ENCODE measurements at places on chromosomes 7 and 10.

GRCh38 chr7:112064627-112065385 is 141.4 kb downstream of the DOCK4 start:
- no peak for DNase-seq

GRCh38 chr7:91876391-91877133 is 3.9 kb downstream of the MTERF1 start:
- DNase-seq = no peak

DNA sequence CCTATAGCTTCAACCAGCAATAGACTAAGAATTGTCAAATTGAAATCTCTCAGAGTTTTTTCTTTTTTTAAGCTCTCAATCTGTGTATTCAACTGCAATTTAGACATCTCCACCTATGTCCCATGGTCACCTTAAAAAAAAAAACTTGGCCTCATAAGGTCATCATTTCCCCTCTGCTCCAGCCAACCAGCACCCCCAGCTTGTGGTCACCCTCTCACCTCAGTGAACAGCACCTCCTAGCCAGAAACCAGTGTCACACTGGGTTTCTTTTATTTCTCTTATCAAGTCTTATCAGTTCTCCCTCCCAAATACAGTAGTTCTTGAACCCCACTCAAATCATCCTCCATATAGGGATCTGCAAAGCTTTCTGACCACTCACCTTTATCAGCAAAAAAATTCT is 4.0 kb downstream of the ITGB1 start:
- no peak for DNase-seq

GRCh38 chr7:105060437-105060836 is 46.4 kb downstream of the KMT2E start:
- DNase-seq = no peak

GRCh38 chr10:78510566-78511323 is 477.1 kb downstream of the RPS24 start:
- DNase-seq = no peak

DNA sequence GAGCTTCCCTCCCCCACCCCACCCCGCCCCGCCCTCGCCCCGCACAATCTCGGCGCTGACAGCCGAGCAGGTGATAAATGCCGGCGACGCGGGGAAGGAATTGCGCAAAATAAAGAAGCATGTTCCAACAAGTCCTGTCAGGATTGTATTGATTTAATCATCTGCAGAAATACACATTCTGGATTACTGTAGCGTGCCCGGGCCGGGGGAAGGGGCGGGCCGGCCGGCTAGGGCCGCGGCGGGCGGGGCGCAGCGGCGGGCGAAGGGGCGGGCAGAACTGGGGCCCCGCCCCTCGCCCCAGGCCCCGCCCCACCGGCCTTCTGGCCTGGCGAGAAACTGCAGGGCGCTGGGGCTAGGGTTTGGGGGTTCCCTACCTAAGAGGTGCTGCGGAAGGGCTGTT is 88.9 kb upstream of the PAX2 start:
- no peak for DNase-seq

DNA sequence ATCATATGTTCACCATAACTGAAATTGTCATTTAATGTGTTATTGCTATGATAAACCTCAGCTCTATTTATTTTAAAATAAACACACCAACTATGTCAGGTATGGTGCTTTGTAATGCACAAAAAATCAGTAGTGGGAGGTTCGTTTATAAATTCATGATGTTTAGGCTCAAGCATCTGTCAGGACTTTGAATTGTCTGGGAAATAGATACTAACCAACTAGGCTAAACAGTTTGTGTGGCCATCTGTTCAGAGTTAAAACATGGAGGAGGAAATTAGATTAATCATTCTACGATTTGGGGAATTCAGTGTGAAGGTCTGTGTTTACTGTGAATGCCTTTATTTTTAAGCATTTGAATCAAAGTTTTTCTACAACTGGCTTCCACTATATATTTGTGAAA is 212.6 kb upstream of the FZD8 start:
- no peak for DNase-seq

GRCh38 chr7:93245525-93246432 is 13.6 kb downstream of the VPS50 start:
- DNase-seq = no peak

DNA sequence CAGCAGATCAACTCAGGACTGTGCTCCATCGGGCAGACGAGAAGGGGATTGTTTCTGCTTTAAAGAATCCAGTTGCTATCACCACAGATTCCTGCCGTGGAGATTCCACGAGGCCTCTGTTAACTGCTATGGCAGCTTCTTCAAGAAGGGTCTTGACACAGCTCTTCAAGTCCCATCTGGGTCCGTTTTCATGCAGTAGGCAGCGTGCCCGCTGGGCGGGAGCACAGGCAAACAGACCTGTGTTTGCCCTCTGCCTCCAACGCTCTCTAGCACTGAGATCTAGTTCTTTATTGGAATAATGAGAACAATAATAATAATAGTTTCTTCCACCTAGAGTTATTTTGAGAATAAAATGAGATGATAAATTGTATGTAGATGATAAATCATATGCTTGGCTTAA is 127.2 kb upstream of the SP8 start:
- no peak for DNase-seq

DNA sequence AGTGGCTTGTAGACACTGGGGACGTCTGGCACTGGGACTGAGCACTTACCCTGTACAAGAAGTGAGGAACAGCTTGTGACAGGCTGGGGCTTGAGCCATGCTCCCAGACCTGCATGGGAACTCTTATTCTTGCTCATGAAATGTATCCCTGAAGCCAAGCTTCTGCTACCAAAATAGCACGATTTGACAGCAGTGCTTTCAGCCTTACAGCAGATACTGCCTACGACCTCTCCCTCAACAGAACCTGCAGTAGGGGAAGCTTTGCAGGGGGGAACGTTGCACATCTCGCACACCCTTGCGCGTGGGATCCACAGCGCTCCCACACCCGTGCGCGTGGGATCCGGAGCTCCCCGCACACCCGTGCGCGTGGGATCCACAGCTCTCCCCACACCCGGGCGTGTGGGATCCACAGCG is 88.0 kb downstream of the CREM start:
- no peak for DNase-seq

DNA sequence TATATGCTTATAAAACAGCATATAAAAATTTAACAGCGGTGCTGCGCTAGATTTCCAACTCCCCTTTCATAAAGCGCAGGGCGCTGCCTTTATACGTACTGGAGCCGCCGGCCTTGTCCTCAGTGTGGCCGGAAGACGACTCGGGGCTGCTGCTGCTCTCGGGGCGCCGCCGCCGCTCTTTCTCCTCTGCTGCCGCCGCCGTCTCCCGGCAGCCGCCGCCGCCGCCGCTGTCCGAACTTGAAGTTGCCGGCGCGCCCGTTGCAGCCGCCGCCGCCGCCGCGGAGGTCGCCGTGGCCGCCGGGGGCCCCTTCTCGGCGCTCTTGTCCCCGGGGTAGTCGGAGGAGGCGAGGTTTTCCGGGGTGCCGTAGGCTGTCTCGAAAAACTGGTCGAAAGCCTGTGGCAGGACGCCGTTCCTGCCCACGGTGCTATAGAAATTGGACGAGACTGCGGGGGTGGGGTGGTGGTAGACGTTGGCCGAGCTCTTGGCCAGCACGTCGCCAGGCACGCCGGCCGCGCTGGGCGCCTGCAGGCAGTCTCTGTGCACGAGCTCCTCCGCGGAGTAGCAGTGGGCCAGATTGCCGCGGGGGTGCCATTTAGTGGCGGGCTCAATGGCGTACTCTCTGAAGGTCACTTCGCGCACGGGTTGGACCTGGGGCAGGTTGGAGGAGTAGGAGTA is 557 bp downstream of the HOXA11 start:
- DNase-seq = no peak

DNA sequence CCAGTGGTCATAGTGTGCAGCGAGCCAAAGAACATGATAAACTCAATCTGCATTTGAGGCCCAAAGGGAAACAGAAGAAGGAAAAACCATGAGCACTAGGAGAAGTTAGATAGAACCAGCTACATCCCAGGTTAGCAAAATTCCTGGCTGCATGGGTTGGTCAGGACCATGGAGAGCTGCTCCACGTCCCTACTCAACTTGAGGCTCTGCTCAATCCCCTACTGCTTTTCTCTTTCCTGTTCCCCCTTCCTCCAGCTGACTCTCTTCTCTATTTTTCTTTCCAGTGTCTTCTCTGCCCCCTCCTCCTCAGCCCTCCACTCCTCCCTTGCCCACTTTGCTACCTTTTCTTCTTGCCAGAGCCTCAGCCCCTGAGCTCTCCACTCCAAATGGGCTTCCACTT is 21.9 kb upstream of the VSIR start:
- no peak for DNase-seq

- DNase-seq = no peak
These were observed 20.6 kb downstream of the SHTN1 start for GRCh38 chr10:116984202-116984990.

DNA sequence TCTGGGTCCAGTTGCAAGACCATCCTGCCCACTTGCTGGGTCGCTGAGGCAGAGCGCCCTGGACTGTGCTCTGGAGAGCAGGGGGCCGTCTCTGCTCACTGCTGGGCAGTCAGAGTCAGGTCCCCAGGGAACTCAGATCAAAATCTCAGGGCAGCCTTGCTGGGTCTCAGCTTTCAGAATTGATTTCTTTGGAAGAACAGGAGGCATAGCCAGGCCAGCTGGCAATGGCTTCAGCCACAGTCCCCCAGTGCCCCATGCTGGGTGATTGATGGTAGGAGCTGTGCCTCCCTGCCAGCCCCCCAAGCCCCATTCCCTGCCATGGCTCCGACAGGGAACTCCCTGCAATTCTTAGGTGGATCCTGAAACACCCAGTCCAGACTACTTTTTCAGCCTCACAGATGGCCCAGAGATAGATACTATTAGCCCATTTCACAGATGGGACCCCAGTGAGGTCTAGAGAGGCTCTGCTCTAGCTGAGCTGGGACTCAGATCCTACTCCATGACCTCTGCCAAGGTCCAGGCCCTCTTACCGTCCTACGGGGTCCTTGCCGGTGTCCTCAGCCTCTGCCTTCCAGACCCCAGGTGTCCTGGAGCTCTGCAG is 467 bp downstream of the MMRN2 start:
- DNase-seq = no peak

DNA sequence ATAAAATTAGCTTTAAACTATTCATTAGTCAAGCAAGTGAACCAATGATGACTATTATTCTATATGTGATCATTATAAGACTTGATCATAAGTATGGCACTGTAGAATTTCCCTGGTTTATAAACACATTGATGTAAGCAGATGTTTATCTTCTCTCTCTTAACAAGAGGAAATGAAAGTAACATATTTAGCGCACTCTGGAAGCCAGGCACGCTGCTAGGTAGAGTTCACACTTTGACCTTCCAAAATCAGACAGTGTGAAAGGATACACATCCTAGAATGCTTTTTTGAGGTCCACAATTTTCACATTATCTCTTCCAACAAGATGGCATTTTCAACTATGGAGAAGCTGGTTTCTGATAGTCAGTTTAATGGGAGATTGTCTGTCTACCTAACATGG is 529.4 kb upstream of the IGFBP3 start:
- no peak for DNase-seq

DNA sequence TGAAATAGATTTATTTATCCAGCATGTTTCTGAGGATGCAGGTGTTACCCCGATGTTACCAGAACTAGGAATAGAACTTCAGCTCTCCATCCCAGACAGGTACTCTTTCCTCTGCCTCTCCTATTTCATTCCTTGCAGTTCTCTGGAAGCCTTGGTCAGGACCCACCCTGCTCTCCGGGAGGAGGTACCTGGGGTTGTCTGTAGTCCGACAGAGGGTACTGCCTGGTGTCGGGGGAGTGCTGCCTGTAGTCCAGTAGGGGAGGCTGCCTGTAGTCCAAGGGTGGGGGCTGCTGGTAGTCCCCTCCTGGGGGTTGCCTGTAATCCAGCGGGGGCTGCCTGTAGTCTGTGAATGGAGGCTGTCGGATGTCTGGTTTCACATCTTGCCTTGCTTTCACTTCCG is 328.4 kb downstream of the PHTF2 start:
- no peak for DNase-seq

- DNase-seq = no peak
These were observed 1.2 kb upstream of the WNT2 start for GRCh38 chr7:117323851-117324711.

Measured in iPS DF 6.9 (cell line).